Stimulated activated CD4-positive, alpha-beta T cell treated with anti-CD3 and anti-CD28 coated beads, Interleukin-15, amount 100 ng/mL, for 48 hours (primary cell): ENCODE measurements at places on chromosomes 7 and 10.

DNA sequence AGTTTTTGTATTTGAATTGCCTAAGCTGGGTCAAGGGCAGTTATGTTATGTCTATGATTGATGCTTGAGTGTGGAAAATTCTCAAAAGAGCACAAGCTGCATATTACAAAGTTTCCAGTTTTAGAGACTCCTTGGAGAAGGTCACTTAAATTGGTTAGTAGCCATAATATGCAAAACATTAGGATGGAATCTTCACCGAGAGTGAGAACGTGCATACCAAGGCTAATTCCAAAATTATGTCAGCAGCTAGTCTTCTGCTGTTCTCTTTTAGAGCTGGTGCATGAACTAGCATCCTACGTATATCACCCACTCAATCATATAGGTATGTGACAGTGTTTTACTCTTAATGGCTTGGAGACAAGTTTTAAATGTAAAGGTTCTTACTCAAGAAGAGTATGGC, 49.2 kb downstream of the MKX start:
- DNase-seq, result no peak

GRCh38 chr10:20977300-20977699, 80.2 kb upstream of the NEBL start:
- no peak for DNase-seq

GRCh38 chr7:155483245-155483644, 25.3 kb downstream of the EN2 start:
- DNase-seq, result no peak

DNA sequence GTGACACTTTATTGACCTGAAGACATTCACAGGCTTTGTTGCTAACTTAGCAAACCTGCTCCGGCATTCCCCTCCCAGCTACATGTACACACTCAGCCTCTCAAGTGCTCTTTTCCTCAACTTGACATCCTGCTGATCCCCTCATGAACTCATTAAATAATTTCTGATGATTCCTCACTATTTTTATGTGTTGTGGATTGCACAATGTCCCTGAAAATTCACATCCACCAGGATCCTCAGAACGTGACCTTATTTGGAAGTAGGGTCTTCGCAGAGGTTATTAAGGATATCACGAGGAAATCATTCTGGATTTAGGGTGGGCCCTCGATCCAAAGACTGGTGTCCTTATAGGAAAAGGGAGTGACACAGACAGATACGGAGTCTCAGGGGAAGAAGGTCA, 27.3 kb downstream of the FIGNL1 start:
- no peak for DNase-seq

DNA sequence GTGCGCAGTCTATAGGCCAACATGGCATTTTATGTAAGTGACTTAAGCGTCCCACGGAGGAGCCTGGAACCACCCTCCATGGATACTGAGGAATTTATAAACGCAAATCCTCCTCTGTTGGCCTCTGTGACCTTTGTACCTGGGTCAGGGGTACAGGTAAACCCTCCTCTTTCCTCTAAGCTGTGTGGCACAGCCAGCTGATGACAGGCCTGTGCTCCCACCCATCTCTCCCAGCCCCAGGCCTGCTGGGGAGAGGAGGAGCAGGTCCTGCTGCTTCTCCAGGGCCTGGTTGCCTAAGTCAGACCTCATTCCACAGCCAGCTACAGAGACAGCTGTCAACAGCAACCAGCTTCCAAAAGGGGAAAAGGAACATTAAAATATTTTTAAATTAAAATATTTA, 5.0 kb downstream of the AVPI1 start:
- no peak for DNase-seq

GRCh38 chr7:148049068-148049467, 541.5 kb upstream of the C7orf33 start:
- DNase-seq, result no peak

DNA sequence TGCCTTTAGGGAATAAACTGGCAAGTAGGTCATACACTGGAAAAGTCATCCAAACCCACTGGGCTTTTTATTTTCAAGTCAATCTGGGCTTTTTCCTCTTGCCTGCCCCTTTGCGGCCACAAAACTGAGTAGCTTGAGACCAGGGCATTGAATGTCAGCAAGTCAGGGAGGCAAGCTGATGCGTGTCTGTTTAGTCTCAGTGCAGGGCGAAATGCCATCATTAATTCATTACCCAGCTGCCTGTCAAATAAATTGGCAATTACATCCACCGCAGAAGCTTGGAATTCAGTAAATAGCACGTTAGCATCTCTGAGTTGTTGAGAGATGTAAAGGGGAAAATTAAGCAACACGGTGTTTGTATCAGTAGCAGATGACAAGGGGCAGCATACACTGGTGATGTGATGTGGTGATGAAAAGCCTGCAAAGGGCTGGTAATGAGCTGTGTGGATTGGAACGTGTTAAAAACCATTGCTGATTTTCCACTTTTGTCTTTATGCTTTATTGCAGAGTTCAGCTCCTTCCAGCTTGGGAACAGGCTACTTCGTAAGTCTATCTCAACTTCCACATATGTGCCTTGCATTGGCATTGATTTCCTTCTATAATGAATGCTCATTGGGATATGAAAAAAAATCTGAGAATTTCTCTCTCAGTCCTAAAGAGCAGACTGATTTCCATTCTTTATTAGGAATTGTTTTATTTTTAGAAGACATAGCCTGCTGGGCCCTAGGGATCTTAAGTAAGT, 535.9 kb downstream of the AUTS2 start:
- DNase-seq, result no peak

DNA sequence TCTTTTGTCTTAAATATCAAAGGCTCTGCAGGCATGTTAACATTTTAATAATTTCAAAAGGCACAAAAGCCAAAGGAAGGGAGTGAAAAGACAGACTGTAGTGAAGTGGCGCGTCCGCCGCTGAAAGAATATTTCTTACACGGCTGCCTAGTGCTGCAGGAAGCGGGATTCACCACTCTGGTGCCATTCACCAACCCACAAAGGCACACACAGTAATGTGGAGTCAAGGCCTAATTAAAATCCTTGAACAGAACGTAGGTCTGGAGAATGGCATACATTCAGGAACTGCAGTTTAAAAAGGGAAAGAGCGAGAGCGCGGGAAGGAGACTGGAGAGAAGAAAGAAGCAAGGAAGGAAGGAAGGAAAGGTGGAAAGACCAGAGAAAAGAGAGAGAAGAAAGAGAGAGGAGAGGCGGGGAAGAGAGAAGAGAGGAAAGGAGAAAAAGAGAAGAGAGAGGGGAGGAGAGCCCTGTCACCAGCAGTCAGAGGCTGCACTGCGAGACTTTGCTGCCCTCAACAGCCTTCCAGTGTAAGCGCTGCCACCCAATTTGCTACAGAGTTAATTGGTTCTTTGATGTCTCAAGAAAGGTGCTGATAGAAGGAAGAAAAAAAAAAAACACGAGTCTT, 554.0 kb downstream of the MDFIC start:
- DNase-seq, result no peak

- no peak for DNase-seq
Measured at GRCh38 chr10:16886031-16886430, 68.8 kb upstream of the RSU1 start.

- DNase-seq, result no peak
Measured at GRCh38 chr7:27148031-27148755, 619 bp upstream of the HOXA6 start.

- no peak for DNase-seq
Measured at GRCh38 chr7:50305583-50306493, 1.3 kb downstream of the IKZF1 start.

- DNase-seq, result no peak
Measured at GRCh38 chr10:19915125-19915524, 98.9 kb downstream of the PLXDC2 start.

GRCh38 chr10:16944402-16944801, 127.2 kb upstream of the RSU1 start:
- DNase-seq, result no peak

DNA sequence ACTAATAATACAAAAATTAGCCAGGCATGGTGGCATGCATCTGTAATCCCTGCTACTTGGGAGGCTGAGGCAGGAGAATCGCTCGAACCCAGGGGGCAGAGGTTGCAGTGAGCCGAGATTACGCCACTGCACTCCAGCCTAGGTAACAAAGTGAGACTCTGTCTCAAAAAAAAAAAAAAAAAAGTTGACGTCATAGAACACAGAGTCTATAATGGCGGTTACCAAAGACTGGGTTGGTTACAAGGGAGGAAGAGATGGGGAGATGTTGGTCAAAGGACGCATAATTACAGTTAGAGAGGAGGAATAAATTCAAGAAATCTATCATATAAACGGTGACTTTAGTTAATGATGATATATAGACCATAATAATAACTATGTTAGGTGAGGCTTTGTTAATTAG, 309.7 kb upstream of the HGF start:
- DNase-seq, result no peak

DNA sequence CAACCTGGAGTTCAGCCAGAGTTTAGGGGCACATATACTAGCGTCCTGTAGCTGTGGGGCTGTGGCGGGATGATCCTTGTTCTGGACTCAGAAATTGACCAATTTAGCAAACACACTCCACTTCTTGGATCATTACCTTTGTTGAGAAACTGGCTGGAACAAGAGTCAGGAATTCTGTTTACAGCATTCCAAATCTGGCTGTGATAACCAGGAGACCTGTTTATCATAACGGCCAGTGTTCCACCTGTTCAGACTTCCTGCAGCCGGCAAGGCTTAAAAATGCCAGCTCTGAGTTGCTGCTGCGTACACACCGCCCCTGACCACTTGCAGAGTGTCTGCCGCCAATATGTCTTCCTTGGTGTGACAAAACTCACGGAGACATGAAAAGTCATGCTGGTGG, 64.8 kb downstream of the ARMC3 start:
- DNase-seq, result no peak

DNA sequence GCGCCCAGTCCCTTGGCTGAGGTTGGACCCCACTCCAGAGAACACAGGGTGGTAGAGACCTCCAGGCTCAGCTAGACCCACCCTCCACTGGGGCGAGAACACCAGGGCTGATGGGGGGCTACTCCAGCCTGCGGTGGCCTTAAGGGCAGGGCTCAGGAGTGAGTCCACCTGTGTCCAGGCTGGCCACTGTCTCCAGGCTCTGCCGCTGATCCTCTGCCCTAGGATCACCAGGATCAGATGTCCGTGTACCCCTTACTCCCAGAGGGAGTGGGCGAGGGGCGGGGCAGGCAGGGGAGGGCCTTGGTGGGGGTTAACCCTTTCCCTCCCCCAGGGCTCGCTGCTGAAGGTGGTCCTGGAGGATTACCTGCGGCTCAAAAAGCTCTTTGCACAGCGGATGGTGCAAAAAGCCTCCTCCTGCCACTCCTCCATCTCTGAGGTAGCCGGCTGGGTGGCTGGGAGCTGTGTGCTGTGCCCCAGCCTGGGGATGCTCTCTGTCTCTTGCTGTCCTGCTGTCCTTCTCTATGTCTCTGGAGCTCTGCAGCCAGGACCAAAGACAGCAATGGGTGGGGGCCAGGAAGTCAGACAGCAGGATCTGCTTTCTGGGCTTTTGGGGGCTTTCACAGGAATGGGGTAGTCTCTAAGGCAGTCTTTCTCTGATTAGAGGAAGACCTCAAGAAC, 38.0 kb downstream of the PSAP start:
- DNase-seq, result no peak

GRCh38 chr7:141511676-141512396, 39.4 kb upstream of the AGK start:
- no peak for DNase-seq

DNA sequence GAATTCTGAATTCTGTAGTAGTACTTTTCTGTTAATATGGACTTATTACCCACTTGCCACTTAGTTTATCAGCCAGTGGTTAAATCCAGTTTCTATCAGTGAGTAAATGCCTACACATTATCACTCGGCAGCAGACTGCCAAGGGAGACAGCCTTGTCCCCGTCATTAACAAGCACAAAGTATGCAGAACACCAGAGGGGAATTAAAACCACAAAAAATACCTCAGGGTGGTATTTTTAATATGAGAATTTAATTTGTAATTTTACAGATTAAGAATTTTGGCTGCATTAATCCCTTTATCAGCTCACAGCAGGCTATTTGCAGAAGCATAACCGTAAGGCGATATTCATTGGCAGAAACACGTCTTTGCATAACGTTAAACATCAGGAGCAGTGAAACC, 150.0 kb upstream of the FZD1 start:
- no peak for DNase-seq

DNA sequence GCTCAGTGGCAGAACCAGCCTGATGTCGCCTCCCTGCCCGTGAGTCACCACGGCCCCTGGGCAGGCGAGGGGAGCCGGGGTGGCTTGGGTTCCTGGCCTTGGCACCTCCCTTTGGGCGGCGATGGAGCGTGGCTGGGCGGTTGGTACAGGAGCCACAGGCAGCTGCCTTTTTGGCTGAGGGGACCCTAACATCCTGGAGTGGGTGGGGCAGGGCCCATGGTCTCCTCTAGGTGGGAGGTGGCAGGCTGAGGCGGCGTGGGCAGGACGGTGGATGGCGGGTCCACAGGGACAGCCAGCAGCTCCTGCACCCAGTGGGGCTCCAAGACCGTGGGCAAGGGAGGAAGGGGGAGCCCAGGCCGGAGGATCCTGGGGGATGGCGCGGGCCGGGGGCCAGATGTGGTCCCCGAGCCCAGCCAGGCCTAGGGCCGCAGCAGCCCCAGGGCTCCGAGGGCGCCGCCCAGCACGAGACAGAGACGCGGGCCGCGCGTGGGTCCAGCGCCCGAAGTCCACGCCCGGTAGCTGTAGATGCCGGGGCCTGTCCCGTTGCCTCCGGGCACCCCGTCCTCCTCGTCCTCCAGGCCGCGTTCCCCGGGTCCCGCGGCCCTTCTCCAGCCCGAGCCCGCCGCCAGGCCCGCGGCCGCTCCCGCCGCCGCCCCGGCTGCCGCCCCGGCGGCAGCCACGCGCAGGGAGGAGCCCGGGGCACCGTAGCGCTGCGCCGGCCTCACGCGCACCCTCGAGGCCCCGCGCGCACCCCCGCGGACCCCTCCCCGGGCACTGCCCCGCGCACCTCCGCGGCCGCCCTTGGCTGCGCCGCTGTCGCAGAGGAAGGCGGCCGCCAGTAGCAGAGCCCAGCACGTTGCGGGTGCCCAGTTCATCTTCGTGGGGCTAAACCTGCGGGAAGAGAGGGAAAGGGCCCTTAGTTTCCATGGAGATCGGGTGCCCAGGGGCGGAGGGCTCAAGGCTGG, 1.3 kb downstream of the SPRN start:
- DNase-seq, result no peak

DNA sequence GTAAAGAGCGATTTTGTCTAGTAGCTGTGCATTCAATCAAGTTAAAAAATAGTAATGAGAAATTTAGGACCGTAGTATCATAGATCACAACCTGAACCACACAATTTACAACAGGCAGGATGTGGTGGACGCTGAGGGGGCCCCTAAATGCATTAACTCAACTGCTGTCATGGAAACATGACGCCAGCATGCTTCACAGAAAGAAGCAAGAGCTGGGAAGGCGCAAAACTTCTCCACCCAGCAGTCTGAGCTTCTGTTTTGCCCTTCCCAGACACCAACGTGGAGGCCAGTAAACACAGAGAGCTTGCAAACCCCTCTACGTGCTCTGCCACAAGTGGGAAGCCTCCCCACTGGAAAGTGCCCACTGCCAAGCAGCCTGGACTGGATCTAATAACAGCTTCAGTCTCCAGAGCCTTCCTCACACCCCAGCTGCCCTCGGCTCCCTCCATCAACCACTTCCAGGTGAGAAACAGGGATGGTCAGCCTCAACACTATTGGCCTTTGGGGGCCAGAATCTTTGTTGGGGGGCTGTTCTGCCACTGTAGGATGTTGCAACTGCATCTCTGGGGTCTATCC, 151.8 kb downstream of the SFMBT2 start:
- DNase-seq, result peak; percentile 51
